Ammon's horn (tissue), 1 donor: ENCODE measurements at places on chromosomes 4 and X.

DNA sequence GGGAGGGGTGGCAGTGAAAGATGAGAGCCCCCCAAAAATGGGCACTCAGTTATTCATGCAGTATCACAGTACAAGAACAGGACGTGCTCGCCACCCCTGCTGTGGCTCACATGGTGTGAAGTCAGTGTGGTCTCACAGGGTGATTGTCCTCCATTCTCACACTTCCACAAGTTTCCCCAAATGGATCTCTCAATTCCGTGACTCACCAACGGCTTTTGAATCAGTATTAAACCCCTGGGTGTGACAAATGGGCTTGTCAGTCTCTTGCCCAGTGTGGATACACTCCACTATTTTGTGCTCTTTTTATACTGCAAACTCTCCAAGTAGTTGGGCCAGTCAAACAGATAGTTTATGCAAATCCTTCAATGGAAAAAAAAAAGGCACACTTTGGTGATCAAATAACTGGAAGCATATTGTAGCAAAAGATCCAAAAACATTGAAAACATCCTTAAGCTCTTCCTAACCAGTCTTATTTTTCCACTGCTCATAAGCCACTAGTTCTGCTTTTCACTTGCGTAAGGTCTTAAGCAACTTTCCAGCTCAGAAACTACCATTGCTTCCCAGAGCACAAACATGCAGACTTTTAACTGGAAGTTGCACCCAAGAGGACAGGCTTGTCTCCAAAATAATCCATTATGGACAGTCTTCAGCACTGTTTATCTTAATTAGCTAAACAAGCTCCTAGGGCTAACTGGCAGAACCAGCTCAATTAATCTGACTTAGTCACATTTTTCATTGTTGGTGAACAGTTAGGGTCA, 365.7 kb downstream of the PPP3CA start:
- DNase-seq, result peak; percentile 20

GRCh38 chr4:102493794-102494193, 7.4 kb upstream of the NFKB1 start:
- no peak for DNase-seq

GRCh38 chr4:153494562-153494961, 28.4 kb downstream of the TMEM131L start:
- DNase-seq, result no peak

- no peak for DNase-seq
These were observed 1160.9 kb upstream of the PCDH7 start for GRCh38 chr4:29559286-29559685.

DNA sequence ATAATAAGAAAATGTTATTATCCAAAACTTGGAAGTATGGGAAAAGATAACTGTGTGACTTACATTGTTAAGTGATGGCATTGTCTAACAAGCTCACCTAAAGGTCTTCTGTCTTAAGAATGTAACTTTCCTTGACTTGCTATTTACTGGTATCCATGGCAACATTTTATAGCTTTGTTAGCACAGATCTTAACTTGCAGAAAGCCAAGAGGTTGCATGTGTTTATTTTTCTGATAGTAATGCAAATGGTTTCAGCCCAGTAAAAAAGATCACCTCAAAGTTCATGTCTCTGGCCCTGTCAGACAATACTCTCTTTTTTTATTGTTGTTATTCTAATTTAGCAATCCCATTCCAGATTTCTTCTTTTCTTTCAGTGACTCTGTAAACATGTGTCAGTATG, 425.3 kb downstream of the SPRY1 start:
- no peak for DNase-seq
